ENCODE measurements at places on chromosomes 7 and 10.

- DNase-seq: no peak
These were observed 42.8 kb upstream of the NPY start for GRCh38 chr7:24241206-24241605.

- DNase-seq: no peak
These were observed 42.9 kb upstream of the TRIM24 start for GRCh38 chr7:138417078-138417700.

DNA sequence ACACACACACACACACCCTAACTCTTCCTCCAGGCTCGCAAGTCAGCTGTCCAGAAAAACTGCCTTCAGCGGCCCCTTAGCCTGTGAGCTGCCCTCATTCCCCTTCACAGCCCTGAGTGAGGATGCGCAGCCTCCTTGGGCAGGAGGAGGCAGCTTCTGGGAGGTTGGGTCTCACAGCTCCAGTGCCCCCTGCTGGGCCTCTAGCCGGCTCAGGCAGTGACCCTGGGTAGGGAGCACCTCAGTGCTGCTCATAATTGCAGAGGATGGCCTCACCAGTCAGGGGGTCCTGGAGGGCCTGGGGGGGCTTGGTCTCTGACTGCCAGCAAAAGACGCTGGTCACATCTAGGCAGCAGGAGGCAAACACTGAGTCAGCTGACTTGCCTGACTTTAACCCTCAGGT lies 43.7 kb downstream of the ZNF273 start:
- no peak for DNase-seq

DNA sequence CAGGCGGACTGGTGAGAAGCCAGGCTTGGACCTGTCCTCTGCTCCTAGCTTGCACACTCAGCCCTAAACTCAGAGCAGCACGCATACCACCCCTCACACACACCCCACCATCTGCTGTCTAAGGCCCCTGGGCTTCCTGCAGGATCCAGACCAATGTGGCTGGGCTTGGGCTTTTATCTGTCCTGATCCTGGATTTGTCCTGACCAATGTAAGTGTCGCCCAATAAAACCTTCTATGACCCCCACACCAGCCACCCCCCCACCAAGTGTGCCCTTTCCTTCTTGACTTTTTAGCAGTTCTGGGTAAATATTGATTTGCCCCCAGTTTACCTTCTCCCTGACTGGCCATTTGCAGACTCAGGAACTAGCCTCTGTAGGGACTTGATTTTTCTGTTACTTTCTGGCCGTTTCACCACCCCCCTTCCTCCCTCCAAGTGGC lies 1.7 kb upstream of the HOXA13 start:
- DNase-seq: no peak

DNA sequence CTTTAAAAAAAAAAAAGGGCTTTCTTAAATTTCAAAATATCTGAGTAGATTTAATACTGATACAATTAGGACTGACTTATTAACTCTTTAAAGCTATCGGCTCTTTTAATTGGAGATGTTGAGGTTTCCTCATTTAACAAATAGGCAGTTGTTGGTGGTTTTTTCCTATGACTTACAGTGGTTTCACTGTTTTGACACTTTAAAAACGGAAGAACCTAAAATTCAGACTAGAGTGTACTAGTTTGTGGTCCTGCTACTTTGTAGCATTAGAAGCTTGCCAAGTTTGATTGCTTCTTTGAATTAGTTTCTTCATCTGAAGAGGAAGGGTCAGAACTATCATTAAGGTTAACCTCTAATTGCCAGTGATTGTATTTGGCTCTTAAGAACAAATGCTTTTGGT lies 27.7 kb downstream of the CUL1 start:
- no peak for DNase-seq

GRCh38 chr10:62734781-62735463 lies 69.6 kb upstream of the ADO start:
- no peak for DNase-seq

GRCh38 chr7:47142169-47142866 lies 439.6 kb downstream of the TNS3 start:
- no peak for DNase-seq

Data from T-helper 9 cell (primary cell).